Calu3 (cell line): ENCODE measurements at places on chromosomes 16 and 17.

DNA sequence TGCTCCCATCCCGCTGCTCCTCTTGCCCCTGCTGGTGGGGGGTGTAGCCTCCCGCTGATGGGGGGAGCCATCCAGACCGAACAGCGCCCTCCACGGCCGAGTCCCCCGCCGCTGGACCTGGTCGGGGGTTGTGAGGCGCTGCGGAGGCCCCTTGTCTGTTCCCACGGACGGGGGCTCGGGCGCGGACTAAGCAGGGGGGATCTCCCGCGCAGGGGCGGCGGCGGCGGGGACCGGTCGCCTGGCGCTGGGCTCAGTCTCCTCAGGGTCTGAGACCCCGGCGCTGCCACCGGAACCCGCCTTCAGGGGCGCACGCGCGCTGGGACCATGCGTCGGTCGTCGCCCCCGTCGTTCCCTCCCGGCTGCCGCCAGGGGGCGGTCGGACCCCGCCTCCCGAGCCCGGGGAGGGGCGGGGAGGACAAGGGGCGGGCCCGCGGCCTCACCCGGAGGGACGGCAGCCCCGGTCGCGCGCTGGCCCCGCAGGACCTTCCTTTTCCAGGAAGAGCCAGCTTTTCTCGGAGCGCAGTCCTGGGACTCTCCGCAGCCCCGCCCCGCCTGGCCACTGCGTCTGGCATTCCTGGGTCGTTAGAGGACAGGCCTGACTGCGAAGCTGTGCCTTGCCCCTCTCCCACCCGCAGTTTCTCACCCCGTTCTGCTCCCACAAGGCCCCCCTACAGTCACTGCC, 6.3 kb upstream of the IL32 start:
- peaks cover 20% of the 10 kb centered on the region for H3K36me3 ChIP-seq
- DNase-seq, result peak; percentile 97
- H3K4me1 ChIP-seq, result peaks cover 2% of the 10 kb centered on the region
- H3K4me3 ChIP-seq, result peak overlapping the region; percentile 96

GRCh38 chr16:66081775-66082366, 284.6 kb upstream of the CDH5 start:
- H3K4me1 ChIP-seq, result no peaks in the 10 kb centered on the region
- no peaks in the 10 kb centered on the region for H3K36me3 ChIP-seq

DNA sequence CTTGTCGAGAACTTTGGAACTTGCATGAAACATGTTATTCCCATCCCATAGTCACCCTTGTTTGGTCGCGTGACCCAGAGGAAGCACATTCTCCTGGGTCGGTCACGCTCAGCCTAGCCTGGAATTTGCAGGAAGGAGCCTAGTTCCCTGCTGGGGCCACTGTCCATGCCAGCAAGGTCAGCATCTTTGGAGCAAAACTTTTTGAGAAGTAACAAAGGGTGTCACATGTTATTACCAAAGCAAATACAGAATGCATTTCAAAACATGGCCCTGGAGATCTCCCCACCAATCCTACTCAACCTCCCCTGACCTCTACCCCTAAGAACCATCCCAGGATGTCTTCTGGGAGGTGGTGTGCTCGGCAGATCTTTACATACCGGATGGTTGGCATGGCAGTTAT, 26.2 kb upstream of the IRF8 start:
- DNase-seq, result no peak
- peaks cover 83% of the 10 kb centered on the region for H3K27me3 ChIP-seq
- H3K4me1 ChIP-seq, result no peaks in the 10 kb centered on the region
- no peak overlapping the region for H3K27ac ChIP-seq
- H3K4me3 ChIP-seq, result no peak overlapping the region

DNA sequence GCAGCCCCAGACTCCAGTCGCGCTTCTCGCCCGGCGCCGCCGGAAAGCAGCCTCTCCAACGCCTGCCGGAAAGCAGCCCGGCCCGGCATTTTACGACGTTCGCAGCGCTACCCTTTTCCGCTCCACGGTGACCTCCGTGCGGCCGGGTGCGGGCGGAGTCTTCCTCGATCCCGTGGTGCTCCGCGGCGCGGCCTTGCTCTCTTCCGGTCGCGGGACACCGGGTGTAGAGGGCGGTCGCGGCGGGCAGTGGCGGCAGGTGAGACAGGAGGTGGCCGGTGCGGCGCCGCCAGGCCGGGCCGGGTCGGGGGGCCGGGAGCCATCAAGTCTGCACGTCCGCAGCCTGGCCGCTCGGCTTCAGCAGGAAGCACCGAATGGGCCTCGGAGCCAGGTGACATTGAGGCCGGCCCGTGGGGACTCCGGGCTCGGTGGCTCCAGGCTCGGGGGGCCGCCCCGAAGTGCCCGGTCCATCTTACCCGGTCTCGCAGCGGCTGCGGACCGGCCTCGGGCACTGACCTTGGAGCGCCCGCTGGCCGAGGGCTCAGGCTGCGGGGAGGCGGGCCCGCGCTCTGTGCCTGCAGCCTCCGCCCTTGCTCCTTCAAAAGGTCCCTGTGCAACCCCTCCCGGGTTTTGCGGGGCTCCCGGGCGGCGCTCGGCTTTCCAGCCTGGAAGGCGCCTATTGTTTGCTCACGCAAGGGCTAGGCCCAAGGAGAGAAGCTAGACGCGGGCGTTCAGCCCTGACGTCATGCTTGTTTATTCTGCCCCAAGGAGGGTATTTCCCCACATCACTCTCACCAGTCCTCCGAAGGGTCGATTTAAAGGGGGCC, at the start of the genes COX4I1 and EMC8:
Gene COX4I1, plus strand, starts transcription at position 199 of the 824 bp plus-strand sequence. CDS start 1,511 bp downstream, outside the sequence.
Gene EMC8, minus strand, starts transcription at position 48 of the 824 bp plus-strand sequence. CDS start 249 bp downstream, outside the sequence.
- peaks cover 72% of the 10 kb centered on the region for H3K36me3 ChIP-seq
- peaks cover 23% of the 10 kb centered on the region for H3K4me1 ChIP-seq
- H3K27ac ChIP-seq, result peak within 1 kb of the TSS; percentile 77
- peak; percentile 98 for DNase-seq
- H3K4me3 ChIP-seq, result peak within 1 kb of the TSS; percentile 93

- H3K27me3 ChIP-seq, result no peaks in the 10 kb centered on the region
- peaks cover 29% of the 10 kb centered on the region for H3K4me1 ChIP-seq
- H3K27ac ChIP-seq, result no peak overlapping the region
- DNase-seq, result no peak
These were observed 8.8 kb downstream of the TMEM170A start for GRCh38 chr16:75455677-75456076.

DNA sequence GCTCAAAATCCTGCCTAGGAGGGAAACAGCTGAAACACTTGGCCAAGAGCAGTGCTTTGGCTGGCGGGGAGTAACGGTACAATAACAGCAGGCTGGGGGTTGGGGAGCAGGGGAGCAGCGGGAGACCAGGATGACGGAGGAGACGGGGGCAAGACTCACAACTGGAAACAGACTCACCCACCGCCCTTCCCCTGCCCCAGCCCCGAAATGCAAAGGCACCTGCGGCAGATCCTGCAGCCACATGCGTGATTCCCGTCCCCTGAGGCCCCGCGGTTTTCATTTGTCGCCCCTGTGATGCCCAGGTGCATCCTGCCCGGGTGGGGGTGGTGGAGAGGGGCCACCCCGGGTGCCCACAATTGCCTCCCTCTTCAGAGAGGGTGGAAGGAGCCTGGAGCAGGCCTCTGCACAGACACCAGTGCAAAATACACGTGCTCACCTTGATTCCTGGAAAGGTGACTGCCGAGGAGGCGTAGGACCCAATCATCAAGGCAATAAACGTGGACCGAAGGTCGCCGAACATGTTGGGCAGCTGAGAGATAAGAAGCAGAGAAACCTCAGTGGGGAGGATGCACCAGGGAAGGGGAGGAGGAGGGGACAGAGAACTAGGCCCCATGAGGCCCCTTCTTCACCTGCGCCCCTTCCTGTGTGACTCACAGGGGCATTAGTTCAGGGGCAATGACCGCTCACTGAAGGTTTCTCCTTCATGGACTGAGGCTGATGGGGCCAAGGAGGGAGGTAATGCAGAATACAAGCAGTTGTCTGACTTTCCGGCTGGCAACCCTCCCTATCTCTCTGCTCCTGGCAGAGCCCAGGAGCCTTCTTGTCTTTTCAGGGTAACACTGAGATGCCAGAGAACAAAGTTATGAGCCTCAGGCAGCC, 30.4 kb upstream of the PITPNA start:
- H3K27me3 ChIP-seq, result no peaks in the 10 kb centered on the region
- no peak for DNase-seq
- H3K27ac ChIP-seq, result no peak overlapping the region
- H3K4me1 ChIP-seq, result no peaks in the 10 kb centered on the region
- no peak overlapping the region for H3K4me3 ChIP-seq

DNA sequence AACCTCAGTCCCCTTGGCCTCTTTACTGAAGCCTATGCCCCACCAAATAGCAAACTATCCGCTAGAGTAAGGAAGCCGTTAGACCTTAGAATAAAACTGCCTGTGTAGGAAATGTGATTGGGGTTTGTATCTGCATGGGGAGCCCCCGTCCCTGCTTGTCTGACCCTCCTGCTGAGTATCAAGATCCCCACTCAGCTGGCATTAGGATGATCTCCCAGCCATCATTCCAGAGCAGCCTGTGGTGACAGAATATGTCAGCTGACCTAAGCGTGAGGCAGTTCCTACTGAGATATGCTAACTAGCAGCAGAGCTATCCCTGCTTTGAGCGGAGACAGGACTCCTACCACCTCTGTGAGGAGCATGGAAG, 645 bp upstream of the GFOD2 start:
- H3K27ac ChIP-seq, result peak overlapping the region; percentile 80
- no peaks in the 10 kb centered on the region for H3K27me3 ChIP-seq
- peak overlapping the region; percentile 96 for H3K4me3 ChIP-seq
- H3K36me3 ChIP-seq, result peaks cover 21% of the 10 kb centered on the region
- H3K4me1 ChIP-seq, result peaks cover 24% of the 10 kb centered on the region

- no peak overlapping the region for H3K4me3 ChIP-seq
- H3K27ac ChIP-seq, result no peak overlapping the region
- H3K4me1 ChIP-seq, result peaks cover 23% of the 10 kb centered on the region
These were observed 35.0 kb downstream of the CRISPLD2 start for GRCh38 chr16:84854759-84855158.
